ENCODE measurements at places on chromosomes 5 and 9.

GRCh38 chr5:117160391-117160790 is 585.8 kb upstream of the SEMA6A start:
- no peak for DNase-seq

GRCh38 chr9:36207016-36207415 is 16.3 kb downstream of the CLTA start:
- DNase-seq, result no peak

DNA sequence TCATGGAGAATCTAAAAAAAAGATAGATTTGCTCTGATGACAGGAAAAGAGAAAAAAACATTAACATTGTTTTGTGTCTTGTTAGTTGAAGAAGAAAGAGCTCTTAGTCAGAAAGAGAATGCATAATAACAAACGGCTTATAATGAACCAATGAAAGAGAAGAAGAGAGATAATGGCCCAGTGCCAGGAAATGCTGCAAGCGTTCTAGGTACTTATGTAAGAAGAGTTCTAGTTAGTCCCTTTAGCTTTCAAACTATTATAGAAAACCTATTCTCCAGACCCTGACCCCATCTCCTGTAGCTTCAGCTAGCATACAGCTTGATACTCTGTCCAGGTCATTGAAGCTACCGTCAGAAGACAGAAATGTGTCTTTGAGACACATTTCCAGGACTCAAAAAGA is 70.2 kb downstream of the FBXL17 start:
- no peak for DNase-seq

- DNase-seq, result no peak
These were observed 30.5 kb upstream of the ADAM19 start for GRCh38 chr5:157606046-157606445.

GRCh38 chr5:119578937-119579336 is 50.4 kb upstream of the FAM170A start:
- no peak for DNase-seq

DNA sequence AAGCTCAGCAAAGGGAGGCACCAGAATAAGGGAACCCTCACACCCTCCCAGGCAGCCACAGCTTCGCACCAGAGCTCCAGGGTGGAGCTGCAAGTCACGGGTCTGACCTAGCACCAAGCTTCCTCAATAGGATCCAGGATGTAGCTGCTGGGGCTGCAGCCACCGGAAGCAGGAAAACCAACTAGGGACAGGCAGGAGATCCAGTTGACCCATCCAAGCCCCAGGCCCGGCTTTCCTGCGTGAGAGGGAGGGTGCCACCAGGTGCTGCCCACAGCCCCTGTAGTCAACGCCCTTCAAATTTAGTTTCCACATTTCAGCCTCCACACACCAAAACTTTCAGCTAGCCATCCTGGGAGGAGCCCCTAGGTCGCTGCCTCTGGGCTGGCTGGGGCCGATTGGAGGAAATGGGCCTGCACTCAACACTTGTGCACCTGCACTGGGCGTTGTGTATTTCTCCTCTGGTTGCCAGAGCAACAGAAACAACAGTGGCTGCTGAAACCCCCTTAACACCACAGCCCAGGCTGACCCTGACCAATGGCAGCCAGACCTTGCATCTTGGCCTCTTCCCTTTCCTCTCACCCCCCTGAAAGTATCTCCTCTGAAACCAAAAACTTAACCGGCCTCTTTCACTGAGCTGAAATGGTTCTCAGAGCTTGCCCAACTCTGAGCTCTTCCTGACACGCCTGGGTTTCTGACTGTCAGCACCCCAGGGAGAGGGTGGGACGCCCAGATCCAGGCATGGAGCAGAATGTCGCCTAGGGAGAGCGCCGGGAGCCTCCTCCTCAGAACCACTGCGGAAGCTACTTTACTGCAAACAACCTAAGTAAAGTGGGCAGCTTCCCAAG is 226.5 kb upstream of the MAP3K1 start:
- DNase-seq, result no peak

GRCh38 chr9:1939466-1939865 is 75.7 kb upstream of the SMARCA2 start:
- no peak for DNase-seq
